ENCODE measurements at places on chromosomes 1 and 21. TPM values are rescaled to one million over a fixed set of nuclear protein-coding genes. Genes with fewer than 3 reads are reported as not detected.
A peak's percentile ranks its signal among the peaks of the same experiment; 100 is the strongest.

Gene FCRL3
- total RNA-seq, result not detected

Gene RORC
- total RNA-seq, result 0.44 TPM

Gene S100A7
- total RNA-seq, result not detected

Gene KCNC4
- total RNA-seq, result 0.91 TPM

Gene MPL
- not detected for total RNA-seq

Gene NBPF4
- not detected for total RNA-seq

DNA sequence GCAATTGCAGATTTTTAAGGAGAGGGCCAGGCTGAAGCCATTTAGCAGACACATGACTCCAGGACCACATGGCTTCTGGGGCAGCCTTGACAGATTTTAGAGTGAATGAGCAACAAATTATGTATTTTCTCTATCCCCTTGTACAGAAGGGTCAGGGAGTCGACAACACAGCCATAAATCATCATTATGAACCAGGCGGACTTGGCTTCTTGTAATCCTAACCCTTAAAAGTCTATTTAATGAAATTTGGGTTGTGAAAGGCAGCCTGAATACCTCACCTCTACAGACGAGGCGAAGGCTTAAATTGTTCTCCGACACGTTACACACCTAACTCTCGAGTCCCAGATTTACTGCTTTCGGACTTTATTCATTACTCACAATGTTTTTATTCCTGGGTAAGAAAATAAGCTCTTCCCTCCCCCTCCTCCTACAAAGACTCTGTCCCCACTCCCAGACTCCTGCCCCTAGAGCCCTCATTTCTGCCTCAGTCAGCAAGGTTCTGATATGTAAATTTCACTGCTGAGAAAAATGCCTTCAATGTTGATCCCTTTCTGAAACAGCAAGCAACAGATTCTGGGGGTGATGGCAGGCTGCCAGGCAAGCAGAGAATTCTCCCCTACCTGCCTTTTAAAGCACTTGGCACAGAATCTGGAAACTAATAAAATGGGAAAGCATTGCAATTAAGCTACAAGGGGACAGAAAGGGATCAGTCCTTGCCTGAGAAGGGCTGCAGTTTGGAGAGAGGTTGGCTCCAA is 51.6 kb downstream of the PLPP3 start:
- no peak for DNase-seq

DNA sequence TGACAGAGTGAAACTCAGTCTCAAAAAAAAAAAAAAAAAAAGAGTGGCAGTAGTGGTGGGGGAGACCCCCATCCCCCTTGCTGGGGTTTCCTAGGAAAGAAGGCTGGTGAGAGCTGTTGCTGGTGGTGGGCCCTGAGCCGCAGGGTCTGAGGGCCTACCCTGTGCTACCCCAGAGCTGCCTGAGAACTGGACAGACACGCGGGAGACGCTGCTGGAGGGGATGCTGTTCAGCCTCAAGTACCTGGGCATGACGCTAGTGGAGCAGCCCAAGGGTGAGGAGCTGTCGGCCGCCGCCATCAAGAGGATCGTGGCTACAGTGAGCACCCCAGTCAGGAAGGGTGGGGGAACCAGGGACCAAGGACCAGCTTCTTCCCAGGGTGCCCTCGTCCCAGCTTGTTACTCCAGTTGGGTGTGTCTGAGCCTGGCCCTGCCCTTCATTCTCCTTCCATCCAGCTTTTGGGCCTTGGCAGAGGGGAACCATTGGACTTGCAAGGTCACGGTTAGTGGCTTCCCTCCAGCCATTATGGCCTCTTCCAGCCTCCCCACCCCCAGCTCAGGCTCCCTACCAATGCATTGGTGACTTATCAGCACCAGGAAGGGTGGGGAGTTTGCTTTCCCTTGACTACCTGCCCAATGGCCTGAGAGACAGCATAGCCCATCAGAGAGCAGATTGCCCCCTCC is 10.5 kb downstream of the LDLRAP1 start:
- DNase-seq, result no peak

DNA sequence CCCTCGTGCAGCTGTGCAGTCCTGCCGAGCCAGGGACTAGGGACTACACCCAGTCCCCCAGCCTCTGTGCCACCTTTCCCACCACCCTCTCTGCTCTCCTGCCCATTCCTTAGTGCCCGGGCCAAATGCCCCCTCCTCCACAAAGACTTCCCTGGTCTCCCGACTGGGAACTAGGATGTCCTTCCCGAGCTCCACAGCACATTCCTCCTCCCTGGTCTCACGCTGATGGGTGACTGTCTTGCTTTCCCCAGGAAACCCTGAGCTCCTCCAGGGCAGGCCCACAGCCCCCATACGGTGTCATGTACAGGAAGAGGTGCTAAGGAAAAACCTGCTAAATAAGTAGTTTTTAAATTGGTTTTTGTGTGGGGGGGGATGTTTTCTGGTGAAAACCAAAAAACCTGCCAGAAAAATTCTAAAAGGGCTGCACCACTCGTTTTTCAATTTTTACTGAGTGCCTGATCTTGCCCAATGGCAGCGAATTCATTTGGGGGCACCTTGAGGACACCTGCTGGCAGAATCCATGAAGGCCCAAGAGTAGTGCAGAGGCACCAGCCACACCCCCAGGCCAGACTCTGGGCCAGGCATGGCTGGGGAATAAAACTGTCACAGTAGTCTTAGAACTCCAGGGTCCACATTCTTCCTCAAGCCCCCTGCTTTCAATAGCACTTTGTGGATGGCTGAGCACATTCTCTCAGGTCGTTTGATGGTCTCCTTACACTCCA is 50.4 kb downstream of the GLIS1 start:
- peak; percentile 34 for DNase-seq

GRCh38 chr1:218303176-218303879 is 18.2 kb downstream of the RRP15 start:
- DNase-seq, result no peak

- DNase-seq, result peak; percentile 33
Observed at GRCh38 chr1:53266038-53266437, 27.7 kb upstream of the MAGOH start.

DNA sequence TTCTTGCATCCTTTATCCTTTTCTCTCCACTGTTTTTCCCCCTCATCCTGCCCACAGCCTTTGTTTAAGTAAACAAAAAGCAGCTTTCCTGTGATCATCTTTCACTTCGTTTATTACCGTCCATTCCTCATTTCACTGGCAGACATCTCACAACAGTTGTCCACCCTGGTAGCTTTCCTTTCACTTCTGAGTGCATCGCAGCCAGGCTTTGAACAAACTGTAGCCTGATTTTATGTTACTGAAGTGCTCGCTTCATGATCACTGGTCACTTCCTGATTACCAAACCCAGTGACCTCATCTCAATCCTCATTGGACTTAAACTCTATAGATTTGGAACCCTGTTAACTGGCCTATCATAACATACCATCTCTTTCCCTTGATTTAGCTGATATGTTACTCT is 67.7 kb downstream of the SDCCAG8 start:
- no peak for DNase-seq

GRCh38 chr21:34669149-34669879 is 520 bp downstream of the CLIC6 start:
- peak; percentile 18 for DNase-seq

- peak; percentile 77 for DNase-seq
Observed at GRCh38 chr1:66302815-66303214, 231.1 kb upstream of the SGIP1 start.

- DNase-seq, result no peak
Observed at GRCh38 chr1:226373376-226373775, 34.5 kb downstream of the PARP1 start.

GRCh38 chr1:182484531-182485257 is 34.7 kb downstream of the RGSL1 start:
- DNase-seq, result no peak

- DNase-seq, result no peak
Observed at GRCh38 chr21:21295303-21295702, 297.1 kb downstream of the NCAM2 start.

- DNase-seq, result no peak
Observed at GRCh38 chr1:163296504-163297263, 25.1 kb upstream of the NUF2 start.

GRCh38 chr1:189141056-189141455 is 1336.6 kb downstream of the BRINP3 start:
- no peak for DNase-seq

GRCh38 chr1:162740755-162741154 is 49.7 kb upstream of the HSD17B7 start:
- no peak for DNase-seq

GRCh38 chr1:234758851-234759250 is 148.9 kb upstream of the IRF2BP2 start:
- peak; percentile 45 for DNase-seq

DNA sequence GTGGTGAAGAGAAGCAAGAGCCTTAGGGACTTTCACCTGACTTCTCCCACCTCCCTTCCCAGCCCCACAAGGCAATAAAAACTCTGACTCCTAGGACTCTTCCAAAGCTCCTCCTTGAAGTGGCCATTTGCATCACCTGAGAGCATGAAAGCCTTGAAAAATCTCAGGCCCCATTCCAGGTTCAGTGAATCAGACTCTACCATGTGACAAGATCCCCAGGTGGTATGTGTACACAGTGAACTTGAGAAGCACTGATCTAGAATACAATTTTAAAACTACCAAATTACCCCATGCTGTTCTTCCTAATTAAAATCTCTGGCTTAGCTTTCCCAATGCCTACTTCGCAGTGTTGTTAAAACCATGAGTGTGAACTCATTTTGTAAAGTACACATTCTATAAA is 195.1 kb upstream of the SAMSN1 start:
- DNase-seq, result no peak

DNA sequence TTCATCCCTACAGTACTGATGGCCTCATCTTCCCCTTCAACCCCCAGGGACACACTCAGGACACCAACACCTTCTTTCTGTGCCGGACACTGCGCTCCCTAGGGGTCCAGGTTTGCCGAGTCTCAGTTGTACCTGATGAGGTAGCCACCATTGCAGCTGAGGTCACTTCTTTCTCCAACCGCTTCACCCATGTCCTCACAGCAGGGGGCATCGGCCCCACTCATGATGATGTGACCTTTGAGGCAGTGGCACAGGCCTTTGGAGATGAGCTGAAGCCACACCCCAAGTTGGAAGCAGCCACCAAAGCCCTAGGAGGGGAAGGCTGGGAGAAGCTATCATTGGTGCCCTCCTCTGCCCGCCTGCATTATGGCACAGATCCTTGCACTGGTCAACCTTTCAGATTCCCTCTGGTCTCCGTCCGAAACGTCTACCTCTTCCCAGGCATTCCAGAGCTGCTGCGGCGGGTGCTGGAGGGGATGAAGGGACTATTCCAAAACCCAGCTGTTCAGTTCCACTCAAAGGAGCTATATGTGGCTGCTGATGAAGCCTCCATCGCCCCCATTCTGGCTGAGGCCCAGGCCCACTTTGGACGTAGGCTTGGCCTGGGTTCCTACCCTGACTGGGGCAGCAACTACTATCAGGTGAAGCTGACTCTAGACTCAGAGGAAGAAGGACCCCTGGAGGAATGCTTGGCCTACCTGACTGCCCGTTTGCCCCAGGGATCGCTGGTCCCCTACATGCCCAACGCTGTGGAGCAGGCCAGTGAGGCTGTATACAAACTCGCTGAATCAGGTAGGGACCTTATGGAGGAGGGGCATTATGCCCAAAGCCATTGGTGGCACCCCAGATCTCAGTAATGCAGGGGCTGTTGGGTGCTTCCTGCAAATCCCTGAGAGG is 5.1 kb upstream of the LENEP start:
- no peak for DNase-seq

- peak; percentile 62 for DNase-seq
Observed at GRCh38 chr1:240056350-240056749, 35.3 kb upstream of the FMN2 start.

DNA sequence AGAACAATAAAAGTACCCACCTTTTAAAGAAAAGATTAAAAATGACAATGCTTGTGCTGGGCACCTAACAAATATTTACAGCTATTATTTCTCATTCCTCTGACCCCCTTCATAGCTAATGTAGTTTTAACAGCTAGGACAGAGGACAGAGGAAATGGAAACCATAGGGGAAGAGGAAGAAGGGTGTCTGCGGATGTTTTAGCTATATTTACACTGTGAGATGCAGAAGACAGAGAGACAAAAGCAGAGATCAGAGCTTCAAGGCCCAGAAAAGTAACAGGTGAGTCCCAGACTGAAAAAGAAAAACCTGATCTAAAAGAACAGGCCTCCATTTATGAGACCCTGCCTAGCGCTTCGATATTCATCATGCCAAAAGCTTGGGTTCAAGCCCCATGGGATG is 72.0 kb downstream of the ZNF281 start:
- DNase-seq, result no peak

GRCh38 chr1:195886000-195886399 is 722.2 kb downstream of the KCNT2 start:
- peak; percentile 3 for DNase-seq

- no peak for DNase-seq
Observed at GRCh38 chr1:15622712-15623373, 5.6 kb downstream of the DDI2 start.

DNA sequence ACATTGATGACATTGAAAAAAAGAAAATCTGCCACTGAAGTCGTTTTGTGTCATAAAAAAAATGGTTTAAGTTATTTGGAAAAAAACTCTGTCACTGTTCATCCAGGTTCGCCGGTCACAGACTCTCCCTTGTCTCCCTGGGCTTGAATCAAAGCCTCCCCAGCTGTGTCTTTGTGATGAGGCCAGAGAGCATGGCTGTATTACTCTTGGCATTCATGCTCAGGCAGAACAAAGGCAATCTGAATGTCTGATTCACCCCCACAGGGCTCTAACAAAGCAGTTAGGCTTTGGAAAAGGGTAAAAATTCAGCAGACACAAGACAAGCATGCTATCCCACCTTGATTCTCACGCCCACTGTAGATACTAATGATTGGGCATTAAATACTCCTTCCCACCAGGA is 304.3 kb upstream of the PLD5 start:
- no peak for DNase-seq

- DNase-seq, result no peak
Observed at GRCh38 chr1:153402226-153402625, 11.4 kb upstream of the S100A8 start.

DNA sequence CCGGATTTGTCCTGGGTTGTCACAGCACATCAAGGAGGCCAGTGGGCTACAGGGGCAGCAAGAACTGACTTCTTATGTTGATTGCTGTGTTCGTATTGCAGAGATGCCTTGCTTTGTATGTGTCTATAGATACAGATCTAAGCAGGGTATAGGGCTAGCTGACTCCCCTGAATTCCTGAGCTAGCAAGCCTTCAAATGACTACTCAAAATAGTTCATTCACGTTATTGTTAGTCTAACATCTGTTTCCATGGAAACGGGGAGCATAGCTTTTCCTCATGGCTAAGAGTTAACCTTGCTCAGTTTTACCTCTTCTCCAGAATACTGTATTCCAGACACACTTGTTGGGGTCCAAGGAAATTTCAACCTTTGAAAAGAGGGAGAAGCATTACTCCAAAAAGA is 24.1 kb downstream of the TRIM45 start:
- peak; percentile 47 for DNase-seq

Measured in M059J (cell line).